Activated T-cell treated with anti-CD3 and anti-CD28 coated beads for 4 hours (primary cell): ENCODE measurements at places on chromosomes 4 and X.

DNA sequence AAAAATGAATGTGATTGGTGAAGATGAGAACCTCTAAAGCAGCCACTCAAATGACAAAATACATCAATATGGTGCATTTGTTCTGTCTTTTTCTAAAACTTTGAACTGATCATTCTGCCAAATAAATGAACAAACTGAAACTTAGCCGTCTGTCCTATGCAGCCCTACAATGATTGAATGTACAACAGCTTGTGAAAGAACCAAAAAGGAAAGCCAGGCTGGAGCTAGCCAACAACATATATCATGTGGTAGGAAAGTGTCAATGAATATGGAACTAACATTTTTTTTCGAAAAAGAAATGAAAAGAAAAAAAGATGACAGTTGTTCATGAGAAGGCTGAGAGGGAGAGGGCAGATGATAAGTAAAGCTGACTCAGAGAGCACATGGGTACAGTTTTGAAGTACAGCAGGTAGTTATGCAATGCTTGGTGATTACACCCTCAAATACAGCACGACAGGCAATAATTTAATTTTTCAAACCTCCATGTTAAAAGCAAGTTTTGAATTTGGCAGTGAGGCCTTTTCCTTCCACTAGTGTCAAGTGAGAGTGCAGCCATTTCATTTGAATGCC, 21.2 kb upstream of the SLC7A11 start:
- no peak for DNase-seq

- no peak for DNase-seq
These were observed 22.0 kb downstream of the TBL1X start for GRCh38 chrX:9486786-9487387.

- no peak for DNase-seq
These were observed 717.6 kb upstream of the HS3ST1 start for GRCh38 chr4:12146339-12146738.

DNA sequence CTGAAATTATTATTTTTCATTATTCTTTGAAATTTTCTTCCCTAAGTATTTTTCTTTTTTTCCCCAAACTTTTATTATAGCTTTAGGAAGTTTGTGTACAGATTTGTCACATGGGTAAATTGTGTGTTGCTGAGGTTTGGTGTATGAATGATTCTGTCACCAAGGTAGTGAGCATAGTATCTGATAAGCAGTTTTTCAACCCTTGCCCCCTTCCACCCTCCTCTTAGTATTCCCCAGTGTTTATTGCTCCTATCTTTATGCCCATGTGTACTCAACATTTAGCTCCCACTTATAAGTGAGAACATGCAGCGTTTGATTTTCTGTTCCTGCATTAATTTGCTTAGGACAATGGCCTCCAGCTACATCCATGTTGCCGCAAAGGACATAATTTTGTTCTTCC, 103.9 kb upstream of the MAGEB2 start:
- no peak for DNase-seq

- no peak for DNase-seq
These were observed 19.8 kb downstream of the VCX3B start for GRCh38 chrX:8484360-8484949.
